ENCODE measurements at places on chromosomes 12 and 14. TPM values are rescaled to one million over a fixed set of nuclear protein-coding genes. Genes with fewer than 3 reads are reported as not detected.

DNA sequence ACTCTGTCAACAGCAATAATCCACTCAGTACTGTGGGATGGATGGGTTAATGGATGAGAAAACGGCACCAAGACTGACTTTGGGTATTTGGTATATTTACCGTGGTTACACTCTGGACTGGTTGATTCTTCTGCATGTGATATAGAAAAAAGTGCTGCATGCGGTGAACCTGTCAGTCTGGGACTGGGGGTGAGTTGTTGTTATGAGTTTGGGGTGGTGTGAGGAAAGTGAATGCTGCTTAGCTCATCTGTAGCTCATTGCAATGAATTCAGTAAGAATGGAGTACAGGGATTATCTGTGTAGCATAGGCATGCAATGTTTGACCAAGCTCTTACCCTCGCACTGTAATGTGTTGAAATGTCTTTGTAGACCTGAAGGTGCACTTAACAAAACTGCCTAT is 6.0 kb downstream of the KCNA1 start:
- H3K27ac ChIP-seq = no peak overlapping the region
- H3K4me1 ChIP-seq = no peaks in the 10 kb centered on the region
- peaks cover 8% of the 10 kb centered on the region for H3K36me3 ChIP-seq
- H3K4me3 ChIP-seq = no peak overlapping the region

GRCh38 chr14:21915826-21916225 is 242.2 kb upstream of the OR4E1 start:
- no peaks in the 10 kb centered on the region for H3K4me1 ChIP-seq
- no peak overlapping the region for H3K4me3 ChIP-seq
- H3K27ac ChIP-seq = no peak overlapping the region
- no peaks in the 10 kb centered on the region for H3K36me3 ChIP-seq
- no peaks in the 10 kb centered on the region for H3K27me3 ChIP-seq
- no peak for DNase-seq

GRCh38 chr12:116165036-116165425 is 112.5 kb downstream of the MED13L start:
- no peaks in the 10 kb centered on the region for H3K27me3 ChIP-seq
- H3K36me3 ChIP-seq = no peaks in the 10 kb centered on the region
- H3K4me3 ChIP-seq = no peak overlapping the region
- no peak for DNase-seq

The PTPRR gene
- 0.22 TPM for total RNA-seq

DNA sequence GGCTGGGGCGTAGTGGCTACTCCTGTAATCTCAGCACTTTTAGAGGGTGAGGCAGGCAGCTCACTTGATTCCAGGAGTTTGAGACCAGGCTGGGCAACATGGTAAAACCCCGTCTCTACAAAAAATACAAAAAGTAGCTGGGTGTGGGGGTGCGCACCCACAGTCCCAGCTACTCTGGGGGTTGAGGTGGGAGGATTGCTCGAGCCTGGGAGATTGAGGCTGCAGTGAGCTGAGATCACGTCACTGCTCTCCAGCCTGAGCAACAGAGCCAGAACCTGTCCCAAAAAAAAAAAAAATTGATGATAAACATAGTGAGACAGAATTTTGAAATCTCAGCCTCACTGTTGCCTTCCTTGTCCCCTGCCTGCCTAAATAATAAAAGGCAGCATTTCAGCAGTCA is 40.0 kb downstream of the PTPN11 start:
- H3K4me3 ChIP-seq = no peak overlapping the region
- DNase-seq = no peak
- no peaks in the 10 kb centered on the region for H3K27me3 ChIP-seq

The CPNE6 gene
- total RNA-seq = not detected

GRCh38 chr12:96526110-96526509 is 36.7 kb downstream of the CFAP54 start:
- no peaks in the 10 kb centered on the region for H3K27me3 ChIP-seq
- no peak overlapping the region for H3K4me3 ChIP-seq
- H3K36me3 ChIP-seq = no peaks in the 10 kb centered on the region
- H3K27ac ChIP-seq = no peak overlapping the region

GRCh38 chr14:55673048-55673447 is 93.0 kb downstream of the KTN1 start:
- H3K27me3 ChIP-seq = no peaks in the 10 kb centered on the region
- no peaks in the 10 kb centered on the region for H3K4me1 ChIP-seq
- H3K27ac ChIP-seq = no peak overlapping the region
- no peak for DNase-seq
- peaks cover 49% of the 10 kb centered on the region for H3K36me3 ChIP-seq

The RPGRIP1 gene
- 0.59 TPM for total RNA-seq

DNA sequence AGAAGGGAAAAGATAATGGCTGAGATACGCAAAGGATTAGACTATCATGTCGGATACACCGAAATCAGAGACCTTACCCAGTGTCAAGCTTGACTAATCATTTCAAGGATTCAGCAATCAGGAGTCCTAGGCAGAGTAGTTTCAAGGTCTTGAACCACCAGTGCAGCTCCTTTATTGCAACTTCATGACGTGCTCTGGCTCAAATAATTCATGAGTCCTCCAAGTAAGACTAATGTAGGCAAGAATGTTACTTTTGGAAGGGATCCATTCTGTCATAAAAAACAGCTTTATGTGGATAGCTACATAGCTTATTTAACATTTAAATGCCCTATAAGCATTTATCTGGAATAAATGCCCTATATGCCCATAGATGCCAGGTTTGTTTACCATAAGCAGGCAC is 123.2 kb downstream of the LMO3 start:
- H3K4me1 ChIP-seq = no peaks in the 10 kb centered on the region
- no peak overlapping the region for H3K27ac ChIP-seq
- H3K4me3 ChIP-seq = no peak overlapping the region
- peaks cover 16% of the 10 kb centered on the region for H3K36me3 ChIP-seq
- DNase-seq = no peak
- H3K27me3 ChIP-seq = no peaks in the 10 kb centered on the region

- DNase-seq = no peak
- H3K27ac ChIP-seq = no peak overlapping the region
- no peaks in the 10 kb centered on the region for H3K4me1 ChIP-seq
- H3K27me3 ChIP-seq = no peaks in the 10 kb centered on the region
- no peak overlapping the region for H3K4me3 ChIP-seq
- H3K36me3 ChIP-seq = peaks cover 56% of the 10 kb centered on the region
Observed at GRCh38 chr12:9351136-9351535, 142.9 kb upstream of the PZP start.

DNA sequence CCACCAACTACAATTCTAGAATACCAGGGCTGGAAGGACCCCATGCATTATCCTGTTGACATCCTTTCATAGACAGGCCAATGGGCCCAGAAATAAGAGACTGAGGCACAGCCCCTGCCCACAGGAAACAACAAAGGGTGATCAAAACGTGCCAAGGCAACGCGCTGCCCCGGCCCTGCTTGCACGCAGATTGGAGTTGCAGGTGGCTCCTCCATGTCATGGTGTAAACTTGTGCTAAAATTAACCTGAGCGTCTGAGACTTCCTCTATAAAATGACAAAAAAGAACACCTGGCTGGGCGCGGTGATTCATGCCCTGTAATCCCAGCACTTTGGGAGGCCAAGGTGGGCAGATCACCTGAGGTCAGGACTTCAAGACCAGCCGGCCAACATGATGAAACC is 30.1 kb downstream of the SPRING1 start:
- no peak overlapping the region for H3K27ac ChIP-seq
- no peaks in the 10 kb centered on the region for H3K4me1 ChIP-seq
- no peak overlapping the region for H3K4me3 ChIP-seq
- no peak for DNase-seq
- H3K36me3 ChIP-seq = no peaks in the 10 kb centered on the region
- H3K27me3 ChIP-seq = no peaks in the 10 kb centered on the region

GRCh38 chr12:26614011-26614616 is 218.9 kb downstream of the ITPR2 start:
- no peak overlapping the region for H3K4me3 ChIP-seq
- H3K27ac ChIP-seq = no peak overlapping the region
- H3K36me3 ChIP-seq = no peaks in the 10 kb centered on the region

- no peak overlapping the region for H3K4me3 ChIP-seq
- H3K27ac ChIP-seq = no peak overlapping the region
- H3K27me3 ChIP-seq = no peaks in the 10 kb centered on the region
- no peak for DNase-seq
- peaks cover 1% of the 10 kb centered on the region for H3K4me1 ChIP-seq
- no peaks in the 10 kb centered on the region for H3K36me3 ChIP-seq
Observed at GRCh38 chr12:152440-152839, 61.5 kb downstream of the SLC6A12 start.

All from H9 (cell line).